Activated CD4-positive, alpha-beta memory T cell treated with anti-CD3 and anti-CD28 coated beads, Interleukin-2, amount 10 ng/mL, durations not matched to agents 7 days and 5 days (primary cell): ENCODE measurements at places on chromosomes 7 and 10. TPM values are rescaled to one million over a fixed set of nuclear protein-coding genes. Genes with fewer than 3 reads are reported as not detected.

The ABCB1 gene
- 8.1 TPM for total RNA-seq

The OR6V1 gene
- total RNA-seq: not detected

The ADIRF gene
- not detected for total RNA-seq

The RASA4B gene
- total RNA-seq: 8.7 TPM

The CALCR gene
- not detected for total RNA-seq

The MARVELD1 gene
- 2.7 TPM for total RNA-seq

The TRPV6 gene
- total RNA-seq: not detected

DNA sequence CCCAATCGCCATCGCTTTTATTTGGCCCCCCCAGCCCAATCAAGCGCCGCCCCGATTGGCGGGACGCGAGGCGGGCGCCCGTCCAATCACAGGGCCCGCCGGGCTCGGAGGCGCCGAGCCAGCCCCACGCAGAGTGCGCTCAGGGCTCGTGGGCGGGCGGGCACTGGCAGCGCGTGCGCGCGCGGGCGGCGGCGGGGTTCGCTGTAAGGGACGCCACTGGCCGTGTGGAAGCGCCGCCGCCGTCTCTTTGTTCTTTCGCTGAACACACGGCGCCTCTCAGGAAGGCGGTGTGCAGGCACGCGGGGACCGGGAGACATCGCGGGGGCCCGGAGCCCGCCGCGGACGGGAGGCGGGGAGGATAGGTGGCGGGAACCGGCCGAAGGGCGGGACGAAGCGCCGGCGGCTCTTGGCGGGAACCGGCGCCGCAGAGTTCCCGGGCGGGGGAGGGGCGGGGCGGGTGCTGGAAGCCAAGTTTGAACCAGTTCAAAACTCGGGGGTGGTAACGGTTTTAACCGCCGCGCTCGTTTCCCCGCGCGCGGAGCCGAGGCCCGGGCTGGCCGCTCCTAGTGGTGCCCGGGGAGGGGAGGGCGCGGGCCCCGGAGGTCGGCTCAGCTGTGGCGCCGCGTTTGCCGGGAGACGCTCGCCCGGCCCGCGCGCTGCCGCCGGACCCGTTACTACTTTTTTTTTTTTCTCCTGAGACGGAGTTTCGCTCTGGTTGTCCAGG, 370 bp upstream of the EZH2 start:
- H3K4me3 ChIP-seq: peak overlapping the region; percentile 84
- H3K27me3 ChIP-seq: no peaks in the 10 kb centered on the region
- H3K4me1 ChIP-seq: peaks cover 29% of the 10 kb centered on the region
- H3K27ac ChIP-seq: peak overlapping the region; percentile 93
- peaks cover 27% of the 10 kb centered on the region for H3K36me3 ChIP-seq

- H3K36me3 ChIP-seq: no peaks in the 10 kb centered on the region
- no peak overlapping the region for H3K27ac ChIP-seq
- H3K4me1 ChIP-seq: no peaks in the 10 kb centered on the region
- peaks cover 3% of the 10 kb centered on the region for H3K27me3 ChIP-seq
- no peak for DNase-seq
Measured at GRCh38 chr7:155950898-155951553, 138.8 kb upstream of the SHH start.

DNA sequence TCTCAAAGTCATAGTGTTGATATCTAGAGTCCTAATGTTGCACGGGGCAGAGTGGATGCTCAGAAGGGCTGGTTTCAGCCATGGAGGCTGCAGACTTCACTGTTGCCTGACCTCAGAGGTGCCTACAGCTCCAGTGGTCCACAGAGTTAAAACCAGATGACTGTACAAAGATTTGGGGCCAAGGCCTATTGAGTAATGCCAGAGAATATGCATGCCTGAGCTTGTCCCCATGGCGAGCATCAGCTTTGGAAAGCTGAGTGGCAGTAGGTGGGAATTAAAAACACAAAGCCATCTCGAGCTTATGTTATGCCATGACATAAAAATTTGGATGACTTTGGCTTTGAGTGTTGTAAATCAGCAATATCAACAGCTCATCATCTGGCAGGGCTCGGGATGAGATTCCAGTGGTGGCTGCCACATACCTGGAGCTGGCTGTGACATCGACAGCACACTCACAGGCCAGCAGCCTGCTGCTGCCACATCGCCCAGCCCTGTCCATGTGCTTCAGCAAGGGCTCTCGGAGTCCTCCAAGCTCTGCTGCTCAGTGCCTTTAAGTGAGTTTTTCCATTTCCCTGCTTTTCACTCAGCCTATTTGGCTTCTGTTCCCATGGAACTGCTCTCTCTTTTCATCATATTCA, 379.6 kb downstream of the TNS3 start:
- no peaks in the 10 kb centered on the region for H3K4me1 ChIP-seq
- no peak for DNase-seq
- no peak overlapping the region for H3K27ac ChIP-seq
- H3K27me3 ChIP-seq: no peaks in the 10 kb centered on the region
- H3K36me3 ChIP-seq: no peaks in the 10 kb centered on the region

GRCh38 chr7:101516851-101517250, 112.2 kb downstream of the MYL10 start:
- H3K27me3 ChIP-seq: peaks cover 11% of the 10 kb centered on the region
- DNase-seq: no peak
- H3K36me3 ChIP-seq: no peaks in the 10 kb centered on the region
- H3K4me1 ChIP-seq: peaks cover 2% of the 10 kb centered on the region
- H3K4me3 ChIP-seq: no peak overlapping the region

DNA sequence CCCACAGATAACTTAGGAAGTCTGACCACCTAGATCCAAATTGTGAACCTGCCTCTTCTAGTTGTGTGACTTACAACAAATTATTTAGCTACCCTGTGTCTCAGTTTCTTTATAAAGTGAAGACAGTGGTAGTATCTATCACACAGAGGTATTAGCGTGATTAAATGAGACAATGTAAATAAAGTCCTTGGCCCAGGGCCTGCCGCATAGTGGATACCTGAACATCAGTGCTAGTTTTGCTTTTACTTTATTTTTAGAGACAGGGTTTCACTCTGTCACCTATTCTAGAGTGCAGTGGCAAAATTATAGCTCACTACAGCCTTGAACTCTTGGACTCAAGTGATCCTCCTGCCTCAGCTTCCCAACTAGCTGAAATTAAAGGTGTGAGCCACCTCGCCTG, 177.1 kb downstream of the CDK14 start:
- no peak for DNase-seq
- no peaks in the 10 kb centered on the region for H3K36me3 ChIP-seq
- no peak overlapping the region for H3K4me3 ChIP-seq
- H3K27ac ChIP-seq: no peak overlapping the region

DNA sequence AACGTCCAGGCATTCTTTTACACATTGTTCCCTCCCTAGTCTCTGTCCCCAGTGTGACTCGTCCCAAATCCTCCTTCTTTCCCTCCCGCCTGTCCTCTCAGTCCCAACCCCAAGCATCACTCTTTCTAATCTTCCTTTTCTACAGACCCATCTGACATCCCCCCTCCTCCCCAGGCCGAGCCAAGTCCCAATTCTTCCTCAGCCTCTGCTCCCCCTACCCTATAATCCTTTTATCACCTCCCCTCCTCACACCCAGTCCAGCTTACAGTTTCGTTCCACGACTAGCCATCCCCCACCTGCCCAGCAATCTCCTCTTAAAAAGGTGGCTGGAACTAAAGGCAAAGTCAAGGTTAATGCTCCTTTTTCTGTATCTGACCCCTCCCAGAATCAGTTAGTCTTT, 95.1 kb downstream of the MACC1 start:
- H3K4me1 ChIP-seq: no peaks in the 10 kb centered on the region
- H3K36me3 ChIP-seq: no peaks in the 10 kb centered on the region
- H3K4me3 ChIP-seq: no peak overlapping the region
- DNase-seq: no peak

DNA sequence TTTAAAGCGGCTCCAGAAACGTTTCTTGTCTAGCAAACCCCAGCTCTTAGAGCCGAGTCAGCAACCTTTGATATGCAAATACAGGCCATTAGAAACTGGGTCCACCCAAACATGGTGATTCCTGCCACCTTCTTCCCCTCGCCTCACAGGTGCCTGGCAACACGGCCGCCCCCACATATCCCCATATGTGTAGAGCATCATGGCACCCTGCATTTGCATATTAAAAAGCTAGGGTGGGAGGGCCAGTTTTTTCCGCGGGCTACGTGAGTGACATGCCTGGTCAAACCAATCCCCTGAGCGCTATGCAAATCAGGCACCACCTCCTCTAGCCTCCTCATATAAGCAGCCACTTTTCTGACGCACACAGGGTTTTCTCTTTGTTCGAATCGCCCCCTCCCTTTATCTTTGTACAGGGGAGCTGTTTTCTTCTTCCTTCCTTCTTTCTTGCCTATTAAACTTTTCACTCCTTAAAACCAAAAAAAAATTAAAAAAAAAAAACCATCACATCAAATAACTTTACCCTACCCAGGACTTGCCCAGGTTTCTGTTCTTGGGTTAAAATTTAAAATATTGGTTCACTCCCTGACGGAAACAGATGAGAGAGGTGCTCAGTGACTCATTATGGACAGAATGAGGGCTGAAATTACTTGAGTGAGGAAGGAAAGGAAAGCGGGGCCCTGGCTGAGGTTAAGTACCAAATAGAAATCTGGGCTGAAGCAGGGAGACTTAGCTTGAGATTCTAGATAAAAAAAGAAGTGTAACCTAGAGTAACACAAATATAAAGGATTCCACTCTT, 59.8 kb downstream of the COA1 start:
- H3K4me3 ChIP-seq: peak overlapping the region; percentile 70
- no peaks in the 10 kb centered on the region for H3K27me3 ChIP-seq
- DNase-seq: peak; percentile 81
- peaks cover 65% of the 10 kb centered on the region for H3K4me1 ChIP-seq
- H3K27ac ChIP-seq: peak overlapping the region; percentile 93

- H3K36me3 ChIP-seq: no peaks in the 10 kb centered on the region
- DNase-seq: no peak
- no peak overlapping the region for H3K4me3 ChIP-seq
- peaks cover 8% of the 10 kb centered on the region for H3K27me3 ChIP-seq
- H3K4me1 ChIP-seq: no peaks in the 10 kb centered on the region
Measured at GRCh38 chr10:113045147-113046055, 95.4 kb downstream of the TCF7L2 start.

GRCh38 chr7:155857141-155857540, 44.9 kb upstream of the SHH start:
- H3K27ac ChIP-seq: no peak overlapping the region
- H3K4me3 ChIP-seq: no peak overlapping the region
- DNase-seq: no peak
- H3K27me3 ChIP-seq: peaks cover 3% of the 10 kb centered on the region
- H3K36me3 ChIP-seq: no peaks in the 10 kb centered on the region

DNA sequence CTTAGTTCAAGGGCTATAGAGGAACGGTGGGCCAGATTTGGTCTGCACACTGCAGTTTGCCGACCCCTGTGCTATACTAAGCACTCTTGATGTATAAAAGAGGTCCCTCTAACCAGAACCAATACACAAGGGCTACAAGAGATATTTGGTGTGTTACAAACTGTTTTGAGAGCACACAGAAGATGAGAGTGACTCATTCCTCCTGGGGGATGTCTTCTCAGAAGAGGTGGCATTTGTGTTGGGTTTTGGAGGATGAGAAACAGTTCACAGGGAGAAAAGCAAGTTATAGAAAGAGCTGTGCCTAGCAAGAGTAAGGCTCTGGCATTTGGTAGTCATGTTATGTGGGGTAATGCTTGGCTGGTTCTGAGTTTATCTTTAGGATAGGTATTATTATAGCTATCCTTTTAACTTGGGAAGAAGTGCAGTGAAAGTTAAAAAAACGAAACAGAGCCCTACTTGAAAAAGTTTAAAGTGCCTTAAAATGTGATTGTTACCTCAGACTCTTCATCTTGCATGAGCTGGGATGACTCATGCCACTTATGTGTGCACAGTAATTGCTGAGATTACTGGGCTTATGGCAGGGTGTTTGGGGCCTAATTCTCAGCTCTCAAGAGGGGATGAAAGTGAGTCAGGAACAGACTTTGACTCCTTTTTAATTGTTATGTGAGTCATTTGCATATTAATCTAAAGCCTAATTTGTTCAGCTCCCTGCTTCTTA, 160.4 kb downstream of the KIF20B start:
- H3K36me3 ChIP-seq: no peaks in the 10 kb centered on the region
- no peak overlapping the region for H3K4me3 ChIP-seq
- H3K27me3 ChIP-seq: no peaks in the 10 kb centered on the region
- peak; percentile 21 for DNase-seq

GRCh38 chr10:30877111-30877510, 154.6 kb downstream of the ZNF438 start:
- peaks cover 4% of the 10 kb centered on the region for H3K36me3 ChIP-seq
- no peak for DNase-seq
- H3K4me3 ChIP-seq: no peak overlapping the region
- H3K27ac ChIP-seq: no peak overlapping the region
